ENCODE measurements at places on chromosomes 3 and 15. TPM values are rescaled to one million over a fixed set of nuclear protein-coding genes. Genes with fewer than 3 reads are reported as not detected.

The PLS1 gene
- total RNA-seq, result 0.27 TPM

The CKMT1A gene
- not detected for total RNA-seq

The SLC15A2 gene
- total RNA-seq, result 27.0 TPM

The GPR171 gene
- 0.04 TPM for total RNA-seq

The COL7A1 gene
- 4.2 TPM for total RNA-seq

The CADPS gene
- total RNA-seq, result 0.58 TPM

The PRTG gene
- total RNA-seq, result 5.7 TPM

- DNase-seq, result peak; percentile 32
These were observed 142.5 kb upstream of the PRR23C start for GRCh38 chr3:139187154-139187553.

DNA sequence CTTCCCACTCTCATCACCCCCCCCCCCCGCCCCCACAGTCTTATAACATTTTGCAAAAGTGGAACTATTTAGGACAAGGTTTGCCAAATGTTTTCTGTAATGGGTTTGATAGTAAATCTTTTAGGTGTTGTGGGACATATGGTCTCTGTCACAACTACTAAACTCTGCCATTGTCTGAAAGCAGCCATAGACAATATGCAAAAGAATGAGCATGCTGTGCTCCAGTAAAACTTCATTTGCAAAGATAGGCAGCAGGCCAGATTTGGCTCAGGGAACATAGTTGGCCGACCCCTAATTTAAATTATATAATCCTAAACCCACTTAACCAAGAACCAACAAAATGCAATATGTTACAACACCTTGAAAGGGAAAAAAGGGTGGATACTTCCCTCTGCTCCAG is 46.4 kb downstream of the TIPARP start:
- no peak for DNase-seq

- DNase-seq, result peak; percentile 5
These were observed 1390.9 kb upstream of the CADM2 start for GRCh38 chr3:83567935-83568334.

DNA sequence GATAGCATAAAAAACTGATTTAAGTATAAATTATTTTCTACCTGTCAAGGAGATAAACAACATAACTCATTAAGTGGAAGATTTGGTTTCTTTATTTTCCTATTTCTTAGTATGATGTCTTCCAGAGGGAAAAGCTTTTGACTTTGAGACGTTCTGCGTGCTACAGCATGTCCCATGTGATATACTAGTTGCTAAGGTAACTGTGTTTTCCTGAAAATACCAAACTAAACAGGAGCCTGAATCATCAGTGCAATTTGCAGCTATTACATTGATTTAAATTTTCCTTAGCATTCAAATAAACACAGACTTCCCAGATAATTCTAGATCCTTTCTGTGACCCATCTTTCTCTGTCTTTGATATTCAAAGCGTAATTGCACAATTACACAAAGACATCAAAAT is 117.7 kb upstream of the P2RY1 start:
- peak; percentile 42 for DNase-seq

- DNase-seq, result no peak
These were observed 19.6 kb upstream of the FBXO22 start for GRCh38 chr15:75884041-75884440.
